Urinary bladder (tissue), 4 donors: ENCODE measurements at places on chromosomes 3 and 15. TPM values are rescaled to one million over a fixed set of nuclear protein-coding genes. Genes with fewer than 3 reads are reported as not detected.

Gene MST1R
- total RNA-seq: 1.7 TPM

Gene DLEC1
- 0.42 TPM for total RNA-seq

Gene IQCF5
- not detected for total RNA-seq

Gene SCG3
- total RNA-seq: 1.9 TPM

DNA sequence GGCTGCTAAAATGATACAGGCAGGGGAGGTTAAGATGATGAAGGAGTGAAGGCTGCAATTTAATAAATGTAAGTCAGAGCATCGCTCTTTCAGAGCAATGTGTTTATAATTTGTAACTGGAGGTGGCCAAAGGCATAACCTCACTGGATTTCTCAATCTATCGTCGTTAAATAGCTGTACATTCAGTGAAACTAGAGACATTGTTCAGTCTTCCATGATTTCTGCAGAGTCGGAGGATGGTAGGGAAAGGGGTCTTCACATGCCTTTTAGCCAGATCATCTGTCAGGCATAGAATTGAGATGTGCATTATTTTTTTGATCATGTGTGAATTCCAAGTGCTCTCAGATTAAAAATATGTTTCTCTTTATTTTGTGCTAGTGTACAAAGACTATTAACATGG lies 315.4 kb downstream of the OXSM start:
- no peak for DNase-seq

DNA sequence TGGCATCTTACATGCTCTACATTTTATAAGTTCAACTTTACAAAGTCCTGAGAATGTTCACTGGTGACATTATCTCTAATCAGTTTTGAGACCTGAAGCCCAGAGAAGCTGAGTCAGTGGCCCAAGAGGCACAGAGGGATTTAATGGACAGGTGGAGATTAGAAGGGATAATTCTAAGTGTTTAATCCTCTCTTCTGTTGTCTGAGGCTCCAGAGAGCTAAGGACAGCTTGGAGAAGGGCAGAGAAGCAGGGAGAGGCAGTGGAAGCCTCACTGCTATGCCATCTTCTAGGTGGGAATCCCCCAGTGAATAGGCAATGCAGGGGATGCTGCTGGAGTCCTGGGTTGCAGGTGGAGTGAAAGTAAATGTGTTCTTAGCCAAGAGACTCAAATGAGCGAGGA lies 369.4 kb upstream of the SLCO3A1 start:
- no peak for DNase-seq

- DNase-seq: no peak
Observed at GRCh38 chr3:195284842-195285241, 13.9 kb upstream of the XXYLT1 start.

DNA sequence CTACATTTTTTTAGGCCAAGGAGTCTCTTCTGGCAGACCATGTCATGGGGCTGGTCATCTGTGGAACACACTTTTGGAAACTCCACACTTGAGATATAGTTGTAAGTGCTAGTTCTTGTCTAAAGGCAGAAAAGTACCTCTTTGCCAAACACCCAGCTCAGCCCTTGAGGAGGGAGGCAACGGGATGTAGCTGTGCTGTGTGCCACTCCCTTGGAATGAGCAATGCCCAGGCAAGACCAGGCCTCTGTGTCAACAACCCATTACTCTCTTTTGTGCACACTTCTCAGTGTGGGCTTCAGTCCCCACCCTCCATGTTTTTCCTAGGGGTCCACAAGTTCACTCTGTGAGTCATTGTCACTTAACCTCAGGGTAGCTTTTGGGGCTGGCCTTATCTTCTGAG lies 528.3 kb upstream of the CFAP20DC start:
- DNase-seq: no peak

- no peak for DNase-seq
Observed at GRCh38 chr3:119628390-119628789, 30.7 kb downstream of the PLA1A start.

DNA sequence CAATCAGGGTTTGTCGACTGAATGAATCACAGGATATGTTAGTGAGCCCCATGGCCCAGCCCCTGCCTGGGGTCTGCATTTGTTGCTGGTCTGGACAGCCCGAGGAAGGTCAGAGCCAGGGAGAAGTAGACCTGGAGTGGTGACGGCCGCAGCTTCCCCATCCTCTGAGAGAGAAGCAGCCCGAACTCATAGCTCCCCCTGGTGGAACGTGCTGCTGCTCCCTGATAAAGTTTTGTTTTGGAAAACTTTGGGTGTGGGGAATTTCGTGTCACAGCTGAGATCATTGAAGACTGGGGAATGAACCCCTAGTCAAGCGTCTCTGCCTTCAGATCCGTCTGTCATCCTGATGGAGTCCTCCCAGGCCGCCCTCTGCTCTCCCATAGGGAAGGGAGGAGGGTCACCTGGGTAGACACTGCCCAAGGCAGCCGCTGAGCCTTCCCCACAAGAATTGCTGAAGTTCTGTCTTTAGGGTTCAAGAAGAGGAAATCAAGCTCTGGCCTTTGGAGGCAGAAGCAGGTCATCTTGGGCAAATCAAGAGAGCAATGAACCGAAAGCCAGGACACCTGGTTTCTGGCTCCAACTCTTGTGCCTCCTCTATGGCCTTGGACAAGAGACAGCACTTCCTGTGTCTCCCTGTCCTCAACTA lies 60.5 kb downstream of the GLDN start:
- DNase-seq: no peak

- no peak for DNase-seq
Observed at GRCh38 chr3:72892081-72892775, 4.4 kb downstream of the GXYLT2 start.

DNA sequence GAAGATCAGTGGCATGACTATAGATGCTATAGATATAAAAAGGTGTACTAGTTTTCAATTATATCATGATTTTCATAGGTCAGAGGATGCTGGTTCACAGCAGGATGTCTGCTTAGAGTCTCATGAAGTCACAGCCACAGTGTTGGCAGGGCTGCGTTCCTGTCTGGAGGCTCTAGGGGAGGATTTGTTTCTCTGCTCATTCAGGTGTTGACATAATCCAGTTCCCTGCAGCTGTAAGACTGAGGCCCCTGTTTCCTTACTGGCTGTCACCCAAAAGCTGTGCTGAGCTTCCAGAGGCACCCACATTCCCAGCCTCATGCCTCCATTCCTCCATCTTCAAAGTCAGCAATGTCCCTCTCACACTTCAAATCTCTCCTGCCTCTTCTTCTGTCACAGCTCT lies 170.7 kb downstream of the OCA2 start:
- DNase-seq: no peak

- DNase-seq: no peak
Observed at GRCh38 chr15:93051236-93052089, 37.5 kb downstream of the RGMA start.

GRCh38 chr3:50256978-50257890 lies 11.7 kb upstream of the SEMA3B start:
- DNase-seq: no peak

GRCh38 chr3:111801693-111802092 lies 57.4 kb upstream of the PHLDB2 start:
- no peak for DNase-seq

DNA sequence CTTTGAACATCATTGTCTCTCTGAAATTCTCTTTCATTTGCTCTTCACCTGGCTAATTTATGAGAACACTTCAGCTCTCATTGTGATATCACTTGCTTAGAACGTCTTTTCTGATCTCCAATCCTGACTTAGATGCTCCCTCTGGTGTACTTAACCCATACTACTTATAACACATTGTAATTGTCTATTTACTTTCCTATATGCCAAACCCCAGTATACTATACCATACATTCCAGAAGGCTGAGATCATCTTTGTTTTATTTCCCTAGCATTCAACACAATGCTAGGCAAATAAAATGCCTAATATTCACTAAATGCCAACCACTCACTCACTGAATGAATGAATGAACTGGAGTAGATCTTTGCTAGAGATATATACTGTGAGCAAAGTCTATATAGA lies 27.0 kb upstream of the PEX5L start:
- DNase-seq: no peak

DNA sequence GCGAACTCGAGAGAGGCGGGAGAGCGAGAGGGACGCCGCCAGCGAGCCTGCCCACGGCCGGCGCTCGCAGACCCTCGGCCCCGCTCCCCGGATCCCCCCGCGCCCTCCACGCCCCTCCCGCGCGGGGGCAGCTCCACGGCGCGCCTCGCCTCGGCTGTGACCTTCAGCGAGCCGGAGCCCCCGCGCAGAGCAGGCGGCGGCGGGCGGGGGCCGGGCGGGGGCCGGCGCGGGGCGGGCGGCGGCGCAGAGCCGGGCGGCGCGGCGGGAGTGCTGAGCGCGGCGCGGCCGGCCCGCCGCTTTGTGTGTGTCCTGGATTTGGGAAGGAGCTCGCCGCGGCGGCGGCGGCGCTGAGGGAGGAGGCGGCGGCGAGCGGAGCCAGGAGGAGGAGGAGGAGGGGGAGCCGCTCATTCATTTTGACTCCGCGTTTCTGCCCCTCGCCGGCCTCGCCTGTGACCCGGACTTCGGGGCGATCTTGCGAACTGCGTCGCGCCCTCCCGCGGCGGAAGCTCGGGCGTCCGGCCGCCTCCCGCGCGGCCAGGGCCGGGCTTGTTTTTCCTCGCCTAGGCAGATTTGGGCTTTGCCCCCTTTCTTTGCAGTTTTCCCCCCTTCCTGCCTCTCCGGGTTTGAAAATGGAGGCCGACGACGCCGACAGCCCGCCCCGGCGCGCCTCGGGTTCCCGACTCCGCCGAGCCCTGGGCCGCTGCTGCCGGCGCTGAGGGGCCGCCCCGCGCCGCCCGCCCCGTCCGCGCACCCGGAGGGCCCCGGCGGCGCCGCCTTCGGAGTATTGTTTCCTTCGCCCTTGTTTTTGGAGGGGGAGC lies 524 bp downstream of the IGF1R start:
- DNase-seq: no peak

DNA sequence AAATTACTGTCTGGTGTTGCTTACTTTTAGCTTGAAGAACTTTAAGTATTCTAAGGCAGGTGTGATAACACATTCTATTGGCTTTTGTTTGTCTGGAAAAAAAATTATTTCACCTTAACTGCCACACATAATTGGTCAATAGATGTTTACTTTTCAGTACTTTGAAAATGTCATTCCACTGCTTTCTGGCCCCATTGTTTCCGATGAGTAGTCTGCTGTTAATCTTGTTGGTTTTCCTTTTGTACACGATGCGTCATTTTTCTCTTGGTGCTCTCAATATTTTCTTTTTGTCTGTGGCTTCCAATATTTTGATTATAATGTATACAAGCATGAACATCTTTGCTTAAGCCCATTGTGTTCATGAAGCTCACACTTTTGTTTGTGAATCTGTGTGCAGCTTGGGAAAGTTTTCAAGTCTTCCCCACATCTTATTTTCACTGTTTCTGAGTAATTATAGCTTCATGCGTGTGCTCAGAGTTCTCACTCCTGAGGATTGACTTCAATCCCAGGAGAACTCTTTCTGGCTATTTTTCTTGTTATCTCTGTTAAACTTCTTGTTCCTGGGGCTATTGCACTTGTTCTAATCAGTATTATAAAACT lies 664.7 kb downstream of the IGSF11 start:
- DNase-seq: no peak

DNA sequence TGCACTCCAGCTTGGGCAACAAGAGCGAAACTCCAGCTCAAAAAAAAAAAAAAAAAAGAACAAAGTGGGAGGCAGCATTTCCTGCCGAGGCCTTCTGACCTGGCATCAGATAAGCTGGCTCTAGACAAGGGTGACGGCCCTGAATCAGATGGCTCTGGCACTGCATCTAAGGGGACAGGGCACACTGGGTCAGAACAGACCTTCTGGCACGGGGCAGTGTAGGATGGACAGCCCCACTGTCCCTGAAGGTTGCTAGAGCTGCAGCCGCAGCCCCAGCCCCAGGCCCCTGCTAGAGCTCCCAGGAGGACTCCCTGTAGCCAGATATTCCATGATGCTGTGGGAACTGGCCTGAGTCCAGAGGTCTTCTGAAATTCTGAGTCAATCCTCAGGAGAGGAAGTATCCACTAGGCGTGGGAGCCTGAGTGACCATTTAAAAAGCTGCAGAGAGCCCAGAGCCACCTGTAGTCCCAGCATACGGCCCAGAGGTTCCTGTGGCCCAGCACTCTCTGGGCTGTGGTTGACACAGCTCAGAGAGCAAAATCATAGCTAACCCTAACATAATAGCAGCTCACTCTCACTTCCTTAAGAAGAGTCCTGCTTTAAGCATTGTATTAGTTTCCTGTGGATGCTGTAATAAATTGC lies 69.2 kb upstream of the MFGE8 start:
- DNase-seq: no peak
